Calu3 (cell line): ENCODE measurements at places on chromosomes 6 and 20. TPM values are rescaled to one million over a fixed set of nuclear protein-coding genes. Genes with fewer than 3 reads are reported as not detected.

The AIG1 gene
- 46.3 and 57.2 TPM in 2 replicates for total RNA-seq

The FILIP1 gene
- total RNA-seq, result not detected in 2 replicates

The BIRC7 gene
- total RNA-seq, result 0.26 TPM in 1 of 2 replicates, not detected in the other

The CD24 gene
- 1,415 and 1,595 TPM in 2 replicates for total RNA-seq

The CDSN gene
- 0.35 and 0.42 TPM in 2 replicates for total RNA-seq
